Thoracic aorta (tissue), 2 donors: ENCODE measurements at places on chromosomes 1 and 21. TPM values are rescaled to one million over a fixed set of nuclear protein-coding genes. Genes with fewer than 3 reads are reported as not detected.

Gene HTR6
- not detected for total RNA-seq

Gene FTCD
- total RNA-seq: 0.27 TPM

Gene FAM167B
- total RNA-seq: 6.1 TPM

Gene ZBTB17
- 42.9 TPM for total RNA-seq

Gene CLDN17
- not detected for total RNA-seq

Gene ETV3L
- total RNA-seq: not detected

Gene SMPDL3B
- not detected for total RNA-seq

Gene CAMSAP2
- 60.7 TPM for total RNA-seq

Gene ACTRT2
- total RNA-seq: not detected

Gene HTR1D
- not detected for total RNA-seq

Gene OPTC
- total RNA-seq: not detected

Gene NHLH1
- not detected for total RNA-seq
